Liver (tissue), 10 donors: ENCODE measurements at places on chromosomes 16 and 17. TPM values are rescaled to one million over a fixed set of nuclear protein-coding genes. Genes with fewer than 3 reads are reported as not detected.

DNA sequence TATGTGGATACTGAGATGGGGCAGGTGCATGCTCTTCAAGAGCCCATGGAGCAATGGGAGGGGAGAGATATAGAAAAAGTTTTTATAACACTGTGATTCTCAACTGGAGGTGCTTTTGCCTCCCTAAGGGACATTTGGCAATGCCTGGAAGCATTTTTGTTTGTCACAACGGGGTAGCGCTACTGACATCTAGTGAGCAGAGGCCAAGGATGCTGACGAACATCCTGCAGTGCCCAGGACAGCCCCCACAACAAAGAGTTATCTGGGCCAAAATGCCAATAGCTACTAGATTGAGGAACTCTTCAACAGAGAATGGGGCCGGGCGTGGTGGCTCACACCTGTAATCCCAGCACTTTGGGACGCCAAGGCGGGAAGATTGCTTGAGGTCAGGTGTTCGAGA is 67.2 kb upstream of the CLEC3A start:
- H3K4me3 ChIP-seq = no peak overlapping the region
- H3K36me3 ChIP-seq = no peaks in the 10 kb centered on the region
- DNase-seq = no peak

DNA sequence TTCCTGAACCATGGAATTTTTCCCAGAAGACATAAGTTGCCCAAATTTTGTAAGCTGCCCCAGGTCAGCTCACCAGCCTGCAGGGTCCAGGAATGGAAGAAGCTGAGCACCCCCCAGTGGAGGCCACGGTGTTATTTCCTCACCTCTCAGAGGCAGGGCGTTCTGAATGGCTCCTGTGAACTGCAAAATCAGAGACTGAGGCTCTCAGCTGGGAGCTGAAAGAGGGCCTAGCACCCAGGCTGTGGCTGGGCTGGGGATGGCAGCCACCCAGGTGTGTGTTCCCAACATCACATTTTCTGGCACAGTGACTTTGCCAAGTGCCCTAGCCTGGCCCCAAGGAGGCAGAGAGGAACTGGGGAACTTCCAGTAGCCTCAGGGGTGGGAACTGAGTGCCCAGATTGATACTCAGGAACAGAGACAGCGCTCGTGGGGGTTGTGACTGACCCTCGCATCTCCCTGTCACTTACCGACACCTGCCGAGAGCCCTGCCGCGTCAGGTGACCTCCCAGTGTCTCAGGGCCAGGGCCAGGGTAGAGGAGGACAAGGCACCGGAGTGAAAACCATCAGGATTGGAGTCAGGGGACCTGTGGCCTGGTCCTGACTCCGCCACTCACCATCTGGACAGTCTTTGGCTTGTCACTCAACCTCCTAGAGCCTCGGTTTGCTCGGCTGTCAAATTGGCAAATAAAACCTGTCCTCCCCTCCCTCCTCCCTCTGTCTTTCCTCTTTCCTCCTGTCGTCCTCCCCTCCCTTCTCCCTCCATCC is 11.3 kb downstream of the CACNG4 start:
- no peaks in the 10 kb centered on the region for H3K36me3 ChIP-seq
- no peak overlapping the region for H3K4me3 ChIP-seq
- H3K4me1 ChIP-seq = peaks cover 13% of the 10 kb centered on the region
- no peak overlapping the region for H3K27ac ChIP-seq

The CCL11 gene
- not detected for polyA plus RNA-seq

DNA sequence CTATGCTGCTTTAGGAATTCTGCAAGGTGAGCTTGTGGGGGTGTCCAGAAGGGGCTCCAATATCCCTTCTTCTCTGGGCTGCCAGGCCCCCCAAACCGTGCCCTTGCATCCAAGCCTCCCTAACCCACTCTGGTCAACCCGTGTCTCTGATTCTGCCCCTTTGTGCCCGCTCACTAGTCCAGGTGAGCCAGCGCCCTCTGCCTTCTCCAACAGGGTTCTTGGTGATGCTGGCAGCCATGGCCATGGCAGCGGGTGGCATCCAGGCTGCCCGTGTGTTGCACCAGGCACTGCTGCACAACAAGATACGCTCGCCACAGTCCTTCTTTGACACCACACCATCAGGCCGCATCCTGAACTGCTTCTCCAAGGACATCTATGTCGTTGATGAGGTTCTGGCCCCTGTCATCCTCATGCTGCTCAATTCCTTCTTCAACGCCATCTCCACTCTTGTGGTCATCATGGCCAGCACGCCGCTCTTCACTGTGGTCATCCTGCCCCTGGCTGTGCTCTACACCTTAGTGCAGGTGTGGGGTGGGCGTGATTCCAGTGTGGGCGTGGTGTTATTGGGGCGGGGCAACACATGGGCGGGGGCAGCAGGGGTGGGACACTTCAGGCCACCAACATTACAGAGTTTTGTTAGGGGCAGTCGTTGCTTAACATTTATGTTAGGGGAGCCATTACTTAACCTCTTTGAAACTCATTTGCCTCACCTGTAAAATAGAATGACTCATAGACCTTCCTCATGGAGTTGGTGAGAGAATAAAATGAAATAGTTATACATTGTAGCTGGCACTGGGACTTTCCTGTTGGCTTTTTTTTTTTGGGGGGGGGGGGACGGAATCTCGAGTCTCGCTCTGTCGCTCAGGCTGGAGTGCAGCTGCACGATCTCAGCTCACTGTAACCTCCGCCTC is 31.4 kb downstream of the ANKRD40 start:
- peaks cover 37% of the 10 kb centered on the region for H3K4me1 ChIP-seq
- H3K36me3 ChIP-seq = no peaks in the 10 kb centered on the region
- peak overlapping the region; percentile 43 for H3K27ac ChIP-seq
- H3K27me3 ChIP-seq = no peaks in the 10 kb centered on the region
- H3K4me3 ChIP-seq = no peak overlapping the region

DNA sequence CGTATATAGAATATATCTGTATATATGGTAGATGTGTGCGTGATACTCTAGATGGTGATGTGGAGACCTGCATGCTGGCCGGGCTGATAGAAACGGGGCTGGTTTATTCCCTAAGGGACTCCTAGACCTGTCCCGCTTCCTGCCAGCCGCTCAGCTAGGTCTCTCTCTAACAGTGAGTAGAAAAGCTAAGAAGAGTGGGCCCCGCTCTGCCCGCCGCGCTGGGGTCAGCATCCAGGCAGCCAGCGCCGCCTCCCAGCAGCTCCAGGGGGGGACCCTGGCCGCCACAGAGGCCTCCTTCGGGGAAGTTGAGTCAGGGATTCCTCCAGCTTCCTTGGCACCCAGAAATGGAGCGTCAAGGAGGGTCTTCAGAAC is 9.4 kb downstream of the CYGB start:
- no peaks in the 10 kb centered on the region for H3K36me3 ChIP-seq
- peak overlapping the region; percentile 86 for H3K27ac ChIP-seq
- no peak for DNase-seq
- H3K27me3 ChIP-seq = no peaks in the 10 kb centered on the region

DNA sequence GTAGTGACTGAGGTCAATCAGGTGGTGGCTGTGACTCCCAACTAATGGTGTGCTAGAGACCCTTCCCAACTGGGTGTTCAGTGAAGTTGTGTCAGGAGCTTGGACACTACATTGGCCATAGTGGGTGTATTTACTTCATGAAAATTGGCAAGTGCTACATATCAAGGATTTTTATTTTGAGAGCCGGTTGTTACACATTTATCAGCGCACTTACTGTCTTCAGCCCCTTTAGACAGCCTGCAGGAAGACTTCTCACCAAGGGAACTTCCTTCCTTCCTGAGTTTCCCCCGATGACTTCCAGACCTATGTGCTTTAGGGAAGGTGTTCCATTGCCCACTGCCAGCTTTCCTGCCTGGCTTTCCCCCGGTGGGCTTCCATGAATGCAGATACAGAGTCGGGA is 261.2 kb downstream of the CBLN1 start:
- H3K27me3 ChIP-seq = no peaks in the 10 kb centered on the region
- H3K4me1 ChIP-seq = no peaks in the 10 kb centered on the region
- H3K36me3 ChIP-seq = no peaks in the 10 kb centered on the region
- no peak overlapping the region for H3K4me3 ChIP-seq

The SALL1 gene
- 11.7 TPM for polyA plus RNA-seq

The FN3K gene
- polyA plus RNA-seq = 28.7 TPM

The SHISA9 gene
- not detected for polyA plus RNA-seq

GRCh38 chr17:44071198-44071520 is 624 bp downstream of the G6PC3 start:
- DNase-seq = no peak
- H3K4me3 ChIP-seq = peak overlapping the region; percentile 83
- H3K27ac ChIP-seq = peak overlapping the region; percentile 88
- peaks cover 36% of the 10 kb centered on the region for H3K4me1 ChIP-seq

- DNase-seq = no peak
- H3K27me3 ChIP-seq = no peaks in the 10 kb centered on the region
- no peak overlapping the region for H3K4me3 ChIP-seq
- H3K36me3 ChIP-seq = peaks cover 15% of the 10 kb centered on the region
- no peaks in the 10 kb centered on the region for H3K4me1 ChIP-seq
These were observed 50.9 kb downstream of the B9D1 start for GRCh38 chr17:19311421-19312215.

DNA sequence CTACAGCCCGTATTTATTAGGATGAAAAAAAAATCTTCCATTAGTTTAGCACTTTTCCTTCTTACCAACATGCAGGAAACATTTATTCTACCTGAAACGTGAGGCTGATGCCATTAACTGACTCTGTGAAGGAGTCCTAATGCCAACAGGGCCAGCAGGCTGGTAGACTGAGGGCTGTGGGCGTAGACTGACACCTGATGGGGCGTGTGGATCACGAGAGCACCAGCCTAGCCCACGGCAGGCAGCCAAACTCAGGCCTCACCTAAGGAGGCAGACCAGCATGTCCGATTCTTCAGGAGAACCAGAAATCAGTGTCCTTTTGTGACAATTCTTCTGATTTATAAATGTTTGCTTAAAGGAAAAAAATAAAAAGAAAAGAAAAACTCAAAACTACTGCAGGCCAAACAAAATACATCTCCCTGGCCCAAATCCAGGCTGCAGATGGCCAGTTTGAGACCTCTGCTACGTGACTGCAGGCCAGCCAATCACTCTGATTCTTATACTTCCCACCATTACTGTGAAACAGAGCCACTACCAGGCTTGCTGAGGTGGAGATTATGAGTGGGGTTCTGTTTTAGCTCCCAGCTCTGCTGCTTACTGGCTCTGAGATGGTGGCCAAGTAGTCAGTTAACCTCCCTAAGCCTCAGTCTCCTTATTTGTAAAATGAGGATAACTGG is 66.5 kb downstream of the GNAO1 start:
- DNase-seq = no peak
- no peaks in the 10 kb centered on the region for H3K36me3 ChIP-seq
